ENCODE measurements at places on chromosomes 5 and 9.
A peak's percentile ranks its signal among the peaks of the same experiment; 100 is the strongest.

DNA sequence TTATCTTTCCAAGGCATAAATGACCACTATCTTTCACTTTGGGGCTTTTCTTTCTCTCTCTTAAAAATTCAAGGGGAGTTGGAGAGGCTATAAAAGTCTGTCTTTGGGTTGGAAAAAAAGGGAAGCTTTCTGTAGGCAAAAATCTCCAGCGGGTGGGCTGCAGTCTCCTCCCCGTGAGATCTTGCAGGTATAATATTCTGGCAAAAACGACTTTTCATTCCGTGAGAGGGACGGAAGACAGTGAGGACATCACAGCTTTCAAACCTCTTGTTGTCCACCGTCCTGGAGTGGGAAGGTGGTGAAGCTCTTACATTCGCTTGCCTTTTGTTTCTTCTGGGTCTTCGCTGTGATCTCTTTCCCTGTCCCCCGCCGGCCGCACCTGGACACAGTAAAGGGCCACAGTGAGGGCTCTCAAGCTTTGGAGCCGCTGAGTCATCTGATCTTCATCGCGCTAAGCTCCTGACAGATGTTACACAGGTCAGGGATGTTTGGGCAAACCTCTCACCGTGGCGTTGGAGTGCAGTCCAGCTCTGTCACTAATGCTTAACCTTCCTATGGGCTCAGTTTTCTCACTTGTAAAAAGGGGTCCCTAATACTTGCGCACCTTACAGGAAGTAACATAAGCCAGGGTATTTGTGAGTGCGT is 61.9 kb upstream of the MEGF10 start:
- no peak for DNase-seq

DNA sequence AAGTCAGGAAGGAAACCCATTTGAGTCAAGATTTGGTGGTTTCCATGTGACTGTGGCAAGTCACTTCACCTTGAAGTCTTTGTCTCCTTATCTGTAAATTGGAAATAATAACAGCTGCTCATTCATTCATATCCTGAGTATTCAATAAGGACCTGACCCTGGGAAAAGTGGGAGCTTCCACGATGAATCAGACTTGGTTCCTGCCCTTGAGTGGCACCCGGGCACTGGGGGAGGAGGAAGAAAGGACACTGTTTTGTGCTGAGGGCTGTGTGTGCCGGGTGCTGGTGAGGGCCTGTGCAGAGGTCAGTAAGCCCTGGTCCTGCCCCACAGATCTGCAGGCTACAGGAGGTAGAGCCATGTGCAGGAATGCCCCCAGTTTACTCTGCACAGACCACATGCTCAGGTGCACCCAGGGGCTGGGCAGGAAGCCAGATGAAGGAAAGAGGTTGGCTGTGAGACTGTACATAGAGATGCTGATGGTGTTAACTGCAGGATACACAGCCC is 6.8 kb downstream of the NDST1 start:
- no peak for DNase-seq

DNA sequence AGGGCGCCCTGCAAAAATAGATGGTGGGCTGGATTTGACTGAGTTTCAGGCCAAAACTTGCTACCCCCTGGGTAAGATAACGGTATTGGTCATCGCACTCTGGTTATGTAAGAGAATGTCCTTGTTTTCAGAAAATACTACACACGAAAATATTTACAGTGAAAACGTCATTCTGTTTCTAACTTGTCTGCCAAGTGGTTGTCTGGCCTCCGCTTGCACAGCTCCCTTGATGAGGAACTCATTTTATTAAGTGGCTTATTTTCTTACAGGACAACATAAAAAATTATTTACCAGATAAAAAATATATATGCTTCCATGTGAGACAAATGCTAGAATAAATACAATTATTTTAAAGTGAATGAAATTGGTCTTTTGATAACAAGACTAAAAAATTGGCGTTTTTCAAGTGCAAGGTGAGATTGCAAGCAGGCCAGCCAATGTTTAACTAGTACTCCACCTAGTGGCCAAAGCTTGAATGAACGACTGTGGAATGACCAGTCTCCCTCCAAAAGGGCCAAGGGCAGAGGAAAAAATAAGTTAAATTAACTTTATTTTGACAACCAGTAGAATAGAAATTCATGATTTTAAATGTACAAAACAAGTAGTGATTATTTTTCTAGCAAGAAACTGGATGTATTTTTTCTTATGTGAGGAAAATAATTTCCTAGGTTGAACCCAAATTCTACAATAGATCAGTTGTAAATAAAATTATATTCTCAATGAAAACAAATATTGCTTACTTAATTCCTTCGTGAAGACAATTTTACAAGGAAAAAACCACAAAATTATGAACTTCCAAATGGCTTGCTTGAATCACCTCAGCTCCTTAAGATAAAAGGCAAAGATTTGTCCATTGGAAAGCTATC is 93.2 kb downstream of the ZFAND5 start:
- DNase-seq: peak; percentile 29

DNA sequence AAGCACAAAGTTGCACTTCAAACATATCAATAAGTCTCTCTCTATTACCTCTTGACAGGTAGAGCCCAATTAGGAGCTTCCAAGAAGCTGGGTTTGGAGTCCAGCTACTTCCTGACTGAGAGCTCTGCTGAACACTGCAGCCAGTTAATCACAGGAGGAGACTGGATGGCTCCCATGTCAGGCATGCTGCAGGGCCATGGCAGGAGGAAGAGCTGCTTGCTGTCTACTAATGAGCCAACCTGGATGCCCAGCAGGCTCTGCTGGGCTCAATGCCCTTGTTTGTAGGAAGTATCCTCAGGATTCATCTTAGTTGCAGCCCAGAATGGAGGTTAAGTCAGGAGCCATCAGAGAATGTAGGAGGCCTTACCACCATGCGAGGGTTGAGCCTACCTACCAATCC is 91.9 kb downstream of the TMEM215 start:
- no peak for DNase-seq

Data from NCI-H1436 (cell line).